ENCODE measurements at places on chromosomes 6 and 20. TPM values are rescaled to one million over a fixed set of nuclear protein-coding genes. Genes with fewer than 3 reads are reported as not detected.

The FOXS1 gene
- total RNA-seq = not detected

The LY6G6C gene
- total RNA-seq = not detected

The TMEM200A gene
- total RNA-seq = 113 TPM

The SLC44A4 gene
- total RNA-seq = not detected

The SEMG1 gene
- total RNA-seq = not detected

The NKX2-2 gene
- not detected for total RNA-seq

The HAO1 gene
- not detected for total RNA-seq

The FAM50B gene
- 7.8 TPM for total RNA-seq

DNA sequence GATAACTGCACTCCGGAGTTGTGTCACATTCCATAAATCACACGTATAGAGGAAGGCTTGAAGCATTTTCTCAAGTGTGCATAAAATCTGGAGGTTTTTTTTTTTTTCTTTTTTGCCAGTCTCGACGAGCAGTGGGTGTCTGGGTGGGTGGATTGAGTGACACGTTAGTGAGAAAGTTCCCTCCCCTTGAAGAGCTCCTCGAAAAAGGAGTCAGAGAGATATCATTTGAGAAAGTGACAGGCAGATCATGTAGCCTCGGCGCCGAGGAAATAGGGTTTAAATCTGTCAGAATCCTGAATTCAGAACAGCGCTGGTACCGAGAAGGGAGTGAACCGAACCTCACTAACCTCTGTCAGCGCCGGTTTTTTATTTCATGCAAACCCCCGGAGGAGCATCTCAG is 269.5 kb upstream of the ARID1B start:
- DNase-seq = no peak

- no peak for DNase-seq
These were observed 31.0 kb downstream of the KCNQ2 start for GRCh38 chr20:63441136-63442099.

GRCh38 chr20:2507875-2508630 is 662 bp downstream of the ZNF343 start:
- DNase-seq = no peak

GRCh38 chr6:157221817-157222175 is 101.5 kb downstream of the TMEM242 start:
- DNase-seq = no peak

GRCh38 chr6:89989742-89990141 is 95.5 kb downstream of the GJA10 start:
- peak; percentile 55 for DNase-seq

DNA sequence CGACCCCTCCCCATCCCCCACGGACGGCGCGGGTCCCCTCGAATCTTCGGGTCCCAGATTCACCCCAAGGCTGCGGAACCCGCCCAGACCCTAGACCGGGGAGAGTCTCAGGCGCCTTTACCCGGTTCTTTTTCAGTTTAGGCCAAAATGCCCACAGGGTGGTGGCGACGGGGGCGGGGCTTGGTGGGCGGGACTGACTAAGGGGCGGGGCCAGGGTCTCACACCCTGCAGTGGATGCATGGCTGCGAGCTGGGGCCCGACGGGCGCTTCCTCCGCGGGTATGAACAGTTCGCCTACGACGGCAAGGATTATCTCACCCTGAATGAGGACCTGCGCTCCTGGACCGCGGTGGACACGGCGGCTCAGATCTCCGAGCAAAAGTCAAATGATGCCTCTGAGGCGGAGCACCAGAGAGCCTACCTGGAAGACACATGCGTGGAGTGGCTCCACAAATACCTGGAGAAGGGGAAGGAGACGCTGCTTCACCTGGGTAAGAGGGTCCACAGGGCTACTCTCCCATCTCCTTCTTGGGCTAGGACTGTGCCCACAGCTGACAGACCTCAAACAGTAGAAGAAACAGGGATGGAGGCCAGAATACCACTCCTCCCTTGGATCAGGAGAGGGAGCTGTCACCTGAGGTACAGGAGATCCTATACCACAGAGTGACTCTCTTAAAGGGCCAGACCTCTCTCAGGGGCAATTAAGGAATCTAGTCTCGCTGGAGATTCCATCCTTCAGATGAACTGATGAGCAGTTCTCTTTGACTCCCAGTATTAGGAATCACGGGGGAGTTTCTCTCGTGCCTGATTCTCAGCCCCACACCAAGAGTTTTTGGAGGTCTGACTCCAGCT is 942 bp downstream of the HLA-E start:
- no peak for DNase-seq
